ENCODE measurements at places on chromosomes 11 and 22.
A peak's percentile ranks its signal among the peaks of the same experiment; 100 is the strongest.

DNA sequence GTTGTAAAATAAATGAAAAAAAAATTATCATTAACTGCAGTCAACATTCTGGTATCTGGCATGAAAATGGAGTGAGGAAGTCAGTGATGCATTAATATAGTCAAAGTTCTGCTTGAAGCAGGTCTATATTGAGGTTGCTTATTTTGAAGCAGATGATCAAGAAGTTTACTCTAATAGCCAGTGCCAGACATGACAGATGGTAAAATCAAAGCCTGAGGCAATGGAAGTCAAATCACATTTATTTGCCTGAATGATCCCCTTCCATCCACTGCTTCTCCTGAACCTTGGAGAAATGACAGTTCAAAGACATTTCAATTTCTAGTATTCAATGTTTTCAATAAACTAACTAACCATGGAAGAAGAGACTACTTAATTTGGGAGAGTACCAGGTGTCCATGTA lies 430.0 kb downstream of the FAM181B start:
- no peaks in the 10 kb centered on the region for H3K36me3 ChIP-seq
- no peak overlapping the region for H3K27ac ChIP-seq
- no peaks in the 10 kb centered on the region for H3K4me1 ChIP-seq
- H3K4me3 ChIP-seq, result no peak overlapping the region

GRCh38 chr11:132278801-132279574 lies 908.6 kb downstream of the NTM start:
- H3K4me3 ChIP-seq, result no peak overlapping the region
- H3K36me3 ChIP-seq, result no peaks in the 10 kb centered on the region

DNA sequence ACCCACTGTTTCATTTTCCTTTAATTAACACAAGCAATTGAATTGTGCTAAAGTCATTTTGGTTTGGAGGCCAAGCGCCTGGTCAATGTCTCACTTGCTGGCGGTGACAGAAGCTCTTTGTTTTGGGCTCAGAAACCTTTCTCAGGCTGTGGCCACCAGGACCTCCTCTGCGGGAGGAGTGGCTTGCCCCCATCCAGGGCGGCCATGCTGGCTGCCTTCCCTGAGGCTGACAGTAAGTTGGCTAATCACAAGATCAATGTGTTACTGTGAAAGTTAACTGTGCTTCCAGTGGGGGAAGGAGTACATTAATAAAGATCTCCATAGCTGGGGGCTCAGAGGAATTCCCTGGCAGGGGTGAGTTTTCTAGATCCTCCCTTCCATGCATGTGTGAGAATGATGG lies 1074.5 kb downstream of the NTM start:
- no peak overlapping the region for H3K4me3 ChIP-seq
- no peaks in the 10 kb centered on the region for H3K4me1 ChIP-seq
- H3K27ac ChIP-seq, result no peak overlapping the region
- H3K36me3 ChIP-seq, result no peaks in the 10 kb centered on the region

- no peaks in the 10 kb centered on the region for H3K36me3 ChIP-seq
- DNase-seq, result no peak
- peak overlapping the region; percentile 7 for H3K4me3 ChIP-seq
- no peaks in the 10 kb centered on the region for H3K27me3 ChIP-seq
Observed at GRCh38 chr11:36361472-36361871, 65.4 kb downstream of the PRR5L start.

GRCh38 chr11:35812828-35813227 lies 131.0 kb upstream of the LDLRAD3 start:
- DNase-seq, result no peak
- no peak overlapping the region for H3K4me3 ChIP-seq
- no peaks in the 10 kb centered on the region for H3K27me3 ChIP-seq
- H3K36me3 ChIP-seq, result peaks cover 3% of the 10 kb centered on the region
- H3K27ac ChIP-seq, result no peak overlapping the region

DNA sequence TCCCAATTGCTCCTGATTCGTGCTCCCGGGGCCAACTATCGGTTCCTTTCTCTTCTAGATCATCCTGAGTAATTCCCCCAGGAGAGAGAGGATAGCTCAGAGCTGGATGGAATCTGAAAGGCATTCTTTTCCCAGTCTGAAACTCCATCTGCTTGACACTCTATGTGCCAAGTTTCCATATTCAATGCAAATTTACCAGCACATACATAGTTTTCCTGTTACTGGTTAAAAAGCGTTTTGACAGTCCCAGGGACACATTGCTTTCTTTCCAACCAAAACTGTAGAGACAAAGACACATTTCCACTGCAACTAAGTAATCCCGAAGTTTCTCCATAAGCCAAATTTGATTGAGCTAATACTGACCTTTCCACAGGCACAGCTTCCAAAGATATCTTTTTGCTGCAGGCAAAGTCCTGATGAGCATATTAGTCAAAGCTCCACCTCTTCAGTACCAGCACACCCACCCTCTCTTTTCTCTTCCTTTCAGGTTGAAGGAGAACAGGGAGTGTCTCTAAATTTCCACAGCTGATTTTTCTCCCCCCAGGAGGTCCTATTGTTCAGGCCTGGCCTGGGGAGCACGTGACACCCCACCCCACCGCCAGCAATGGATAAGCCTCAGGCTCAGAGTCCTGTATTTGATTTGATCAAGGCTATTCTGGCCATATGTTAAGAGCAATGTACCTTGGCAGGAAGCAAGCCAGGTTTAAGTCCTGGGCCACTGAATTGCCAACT lies 9.7 kb upstream of the ANKK1 start:
- H3K27ac ChIP-seq, result no peak overlapping the region
- no peaks in the 10 kb centered on the region for H3K27me3 ChIP-seq
- no peak overlapping the region for H3K4me3 ChIP-seq
- H3K36me3 ChIP-seq, result no peaks in the 10 kb centered on the region

DNA sequence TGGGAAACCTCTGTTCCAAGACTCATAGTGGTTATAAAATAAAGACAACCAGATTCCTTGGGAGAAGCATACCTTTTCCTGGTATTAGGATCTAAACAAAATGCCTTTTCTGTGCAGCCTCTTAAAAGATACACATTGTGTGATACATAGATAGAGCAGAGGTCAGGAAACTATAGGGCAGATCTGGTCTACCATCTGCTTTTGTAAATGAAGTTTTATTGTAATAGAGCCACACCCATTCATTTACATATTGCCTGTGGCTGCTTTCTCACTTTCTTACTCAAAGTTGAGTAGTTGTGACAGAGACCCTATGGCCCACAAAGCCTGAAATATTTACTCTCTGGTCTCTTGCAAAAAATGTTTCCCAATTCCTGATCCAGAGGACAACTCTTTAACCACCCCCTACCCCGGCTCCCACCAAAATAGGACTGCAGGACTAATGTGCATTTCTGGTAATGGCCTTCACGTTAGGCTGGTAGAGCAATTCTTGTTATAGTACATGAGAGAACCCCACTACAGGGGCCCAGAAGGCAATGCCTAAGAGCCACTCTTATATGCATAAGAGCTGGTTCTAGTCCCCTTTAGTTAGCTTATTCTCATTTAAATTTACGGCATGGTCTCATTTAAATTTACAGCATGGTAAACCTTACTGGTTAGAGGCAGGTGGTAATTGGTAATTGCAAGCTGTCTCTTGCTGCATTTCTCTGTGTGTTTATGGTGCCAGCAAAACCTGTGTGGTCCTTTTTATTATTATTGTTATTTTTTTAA lies 76.8 kb upstream of the YWHAH start:
- no peaks in the 10 kb centered on the region for H3K27me3 ChIP-seq
- no peak for DNase-seq
- H3K27ac ChIP-seq, result no peak overlapping the region

- no peak overlapping the region for H3K27ac ChIP-seq
- DNase-seq, result no peak
- H3K27me3 ChIP-seq, result no peaks in the 10 kb centered on the region
- no peaks in the 10 kb centered on the region for H3K4me1 ChIP-seq
- no peak overlapping the region for H3K4me3 ChIP-seq
Observed at GRCh38 chr11:19615341-19616183, 97.1 kb upstream of the NAV2 start.

DNA sequence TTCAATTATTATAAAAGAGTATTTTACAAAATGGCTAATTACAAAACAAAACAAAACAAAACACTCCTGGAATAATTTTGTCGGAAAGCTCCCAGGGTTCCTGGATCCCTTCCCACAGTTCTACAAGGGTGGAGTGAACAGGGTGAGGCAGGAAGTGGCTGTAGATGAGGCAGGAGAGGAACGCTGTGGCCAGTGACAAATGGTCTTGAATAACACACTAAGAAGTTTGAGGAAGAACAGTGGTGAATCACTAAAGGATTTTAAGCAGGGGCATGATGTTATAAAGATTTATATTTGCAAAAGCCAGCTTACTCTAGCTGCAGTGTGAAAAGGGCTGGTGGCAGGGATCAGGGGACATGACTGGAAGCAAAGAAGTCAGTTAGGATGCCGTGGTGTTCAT lies 33.8 kb upstream of the APOA1 start:
- H3K4me1 ChIP-seq, result no peaks in the 10 kb centered on the region
- H3K27me3 ChIP-seq, result no peaks in the 10 kb centered on the region
- no peak overlapping the region for H3K4me3 ChIP-seq
- no peak for DNase-seq
- peaks cover 79% of the 10 kb centered on the region for H3K36me3 ChIP-seq

DNA sequence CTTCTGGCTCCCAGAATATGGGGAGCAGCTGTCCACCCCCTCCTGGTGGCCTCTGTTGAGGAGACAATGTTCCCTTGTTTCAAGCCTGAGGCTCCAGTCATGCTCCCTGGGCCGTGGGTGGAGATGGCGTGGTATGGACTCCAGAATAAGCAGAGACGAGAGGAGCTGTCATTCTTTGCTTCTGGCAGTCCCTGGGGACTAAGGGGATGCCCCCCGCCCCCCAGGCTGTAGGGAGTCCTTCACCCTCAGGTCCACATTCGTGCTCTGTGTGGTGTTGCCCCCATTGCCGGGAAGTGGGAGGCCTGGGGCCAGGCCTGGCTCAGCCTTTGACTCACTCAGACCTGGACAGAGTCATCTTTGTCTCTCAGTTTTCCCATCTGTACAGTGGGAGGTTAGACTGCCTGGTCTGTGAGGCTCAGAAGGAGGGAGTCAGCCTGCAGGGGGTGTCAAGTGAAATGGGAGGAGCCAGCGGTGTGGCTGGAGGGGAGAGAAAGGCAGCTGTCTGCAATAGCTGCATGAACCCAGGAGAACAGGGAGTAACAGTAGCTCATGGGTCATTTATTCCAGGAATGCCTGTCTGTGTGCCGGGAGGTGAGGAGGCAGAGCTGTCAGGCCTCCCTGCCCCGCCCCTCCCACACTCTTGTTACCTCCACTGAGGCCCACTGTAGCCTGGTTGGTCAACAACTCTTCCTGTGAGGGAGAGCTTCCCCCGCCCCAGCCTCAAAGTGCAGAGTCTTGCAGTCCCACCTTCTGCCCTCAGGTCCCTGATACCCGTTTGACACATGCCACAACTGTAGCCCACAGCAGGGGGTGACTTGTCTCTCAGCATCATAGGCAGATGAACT lies 6.3 kb downstream of the ARHGEF17 start:
- H3K27ac ChIP-seq, result no peak overlapping the region
- H3K4me3 ChIP-seq, result no peak overlapping the region
- peaks cover 2% of the 10 kb centered on the region for H3K27me3 ChIP-seq
- no peaks in the 10 kb centered on the region for H3K4me1 ChIP-seq
- DNase-seq, result no peak

GRCh38 chr11:131138731-131139130 lies 222.5 kb upstream of the SNX19 start:
- no peak overlapping the region for H3K4me3 ChIP-seq
- no peaks in the 10 kb centered on the region for H3K27me3 ChIP-seq
- H3K4me1 ChIP-seq, result no peaks in the 10 kb centered on the region
- no peaks in the 10 kb centered on the region for H3K36me3 ChIP-seq
- no peak for DNase-seq

DNA sequence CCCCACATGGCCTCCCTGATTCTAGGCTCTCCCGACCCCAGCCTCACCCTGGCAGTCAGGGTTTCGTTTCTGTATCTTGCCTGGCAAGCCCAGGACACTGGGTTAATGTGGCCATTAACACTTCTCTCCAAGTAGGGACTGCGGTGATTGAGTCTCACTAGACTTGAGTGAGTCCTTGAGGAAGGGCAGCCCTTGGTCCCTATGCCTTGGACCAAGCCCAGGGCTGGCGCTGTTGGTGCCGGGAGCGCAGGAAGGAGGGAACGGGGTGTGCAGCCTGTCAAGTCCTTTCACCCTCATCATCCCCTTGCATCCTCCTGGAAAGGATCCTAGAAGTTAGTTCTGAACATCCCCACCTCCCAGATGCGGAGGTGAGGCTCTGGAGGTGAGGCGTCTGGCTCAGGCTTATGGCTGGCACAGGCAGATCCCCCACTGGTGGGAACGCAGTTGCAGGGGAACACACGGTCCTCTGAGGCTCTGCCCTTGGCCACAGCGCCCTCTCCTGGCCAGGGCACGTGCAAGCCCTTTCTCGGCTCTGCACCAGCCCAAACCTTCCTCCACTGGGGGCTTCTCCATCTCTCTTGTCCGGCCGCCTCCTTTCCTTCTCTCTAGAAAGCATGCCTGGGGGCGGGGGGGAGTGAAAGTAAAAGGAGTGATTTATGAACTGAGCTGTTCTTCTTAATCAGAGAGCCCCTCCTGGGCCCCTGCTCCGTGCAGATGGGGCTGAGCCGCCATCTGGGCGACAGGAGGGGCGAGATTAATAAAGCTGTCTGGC lies 56.7 kb downstream of the TP53I11 start:
- H3K4me1 ChIP-seq, result no peaks in the 10 kb centered on the region
- H3K4me3 ChIP-seq, result no peak overlapping the region
- H3K36me3 ChIP-seq, result peaks cover 17% of the 10 kb centered on the region
- no peak overlapping the region for H3K27ac ChIP-seq

DNA sequence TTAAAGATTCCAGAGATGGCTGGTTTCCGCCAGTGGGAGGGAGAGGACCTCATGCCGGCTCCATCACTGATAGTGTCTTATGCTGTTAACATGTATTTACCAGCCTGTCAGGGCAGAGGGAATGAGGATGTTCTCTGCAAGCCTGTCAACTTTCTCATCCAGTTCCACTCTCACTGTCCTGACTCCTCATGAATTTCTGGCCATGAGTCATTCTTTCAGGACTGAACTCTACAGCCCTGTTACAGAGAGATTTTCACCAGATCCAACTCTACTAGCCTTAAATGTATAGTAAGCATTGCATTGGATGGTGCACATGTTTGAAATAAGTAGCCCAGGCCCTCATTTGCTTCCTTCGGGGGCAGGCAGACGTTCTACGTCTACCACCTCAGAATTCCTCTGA lies 387.7 kb downstream of the TMEM135 start:
- no peaks in the 10 kb centered on the region for H3K27me3 ChIP-seq
- no peak overlapping the region for H3K4me3 ChIP-seq
- H3K27ac ChIP-seq, result no peak overlapping the region
- H3K4me1 ChIP-seq, result no peaks in the 10 kb centered on the region

- no peaks in the 10 kb centered on the region for H3K27me3 ChIP-seq
- H3K4me3 ChIP-seq, result no peak overlapping the region
- H3K27ac ChIP-seq, result no peak overlapping the region
- no peaks in the 10 kb centered on the region for H3K4me1 ChIP-seq
Observed at GRCh38 chr11:19430754-19431398, 190.1 kb upstream of the E2F8 start.

DNA sequence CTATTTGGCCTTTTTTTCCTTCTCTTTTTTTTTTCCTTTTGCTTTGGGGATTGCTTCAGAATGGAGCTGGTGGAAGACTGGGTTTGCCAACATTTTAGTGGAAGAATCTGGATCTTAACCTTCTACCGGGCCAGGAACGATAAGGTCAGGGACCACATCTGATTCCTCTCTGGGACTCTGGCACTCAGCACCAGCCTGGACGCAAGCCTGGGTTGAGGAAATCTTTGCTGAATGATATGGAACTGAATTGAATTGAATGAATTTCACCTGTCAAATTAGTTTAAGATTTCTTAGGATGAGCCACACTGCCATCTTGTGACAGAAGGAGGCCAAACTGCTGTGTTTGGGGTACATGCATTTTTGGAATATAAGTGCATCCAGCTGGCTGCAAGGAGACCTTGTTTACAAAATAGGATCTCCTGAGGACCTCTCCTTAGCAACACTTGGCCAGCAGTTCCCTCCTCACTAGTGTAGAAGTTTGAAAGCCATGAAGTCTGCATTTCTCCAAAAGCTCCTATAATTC lies 30.4 kb downstream of the TPBGL start:
- no peak overlapping the region for H3K4me3 ChIP-seq
- H3K27me3 ChIP-seq, result no peaks in the 10 kb centered on the region
- no peak for DNase-seq
- H3K36me3 ChIP-seq, result peaks cover 14% of the 10 kb centered on the region
- H3K27ac ChIP-seq, result no peak overlapping the region
